Coronary artery (tissue), 2 donors: ENCODE measurements at places on chromosomes 12 and 14.

GRCh38 chr14:23551266-23552028, at the start of gene ZFHX2:
Gene ZFHX2 (minus strand): TSS chr14:23551765. CDS start chr14:23535325, 16,440 bp downstream.
- no peak for DNase-seq

GRCh38 chr14:54901380-54902142, 1.1 kb downstream of the GCH1 start:
- DNase-seq: no peak

DNA sequence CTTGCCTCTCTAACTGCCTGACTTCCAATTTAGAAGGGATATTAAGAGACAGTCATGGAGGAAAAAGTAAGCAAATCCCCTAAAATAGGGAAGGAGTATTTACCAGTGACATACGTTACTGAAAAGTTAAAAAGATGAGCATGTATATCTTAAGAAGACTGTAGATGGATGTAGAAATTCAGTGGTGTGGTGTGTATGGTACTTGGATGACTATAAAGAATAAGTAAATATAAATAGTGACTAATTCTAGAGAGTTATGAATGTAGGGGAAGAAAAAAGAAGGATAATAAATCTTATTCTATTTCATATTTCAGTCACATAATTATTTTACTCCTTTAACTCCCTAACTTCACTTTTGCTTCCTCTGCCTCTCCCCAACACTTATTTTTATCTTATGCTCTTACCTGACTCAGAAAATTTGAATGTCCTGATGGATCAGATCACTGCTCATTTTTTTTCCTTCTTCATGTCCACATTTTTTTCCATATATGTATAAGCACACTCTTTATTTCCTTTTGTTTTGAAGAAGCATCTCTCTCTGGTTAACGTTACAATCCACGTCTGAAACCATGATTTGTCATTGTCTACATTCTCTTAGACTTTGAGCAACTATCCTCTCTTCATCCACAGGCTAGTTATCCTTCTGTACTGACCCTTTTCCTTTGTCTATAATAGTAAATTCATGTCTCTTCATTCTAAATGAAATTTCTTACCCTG, 422.7 kb upstream of the SYT1 start:
- no peak for DNase-seq

DNA sequence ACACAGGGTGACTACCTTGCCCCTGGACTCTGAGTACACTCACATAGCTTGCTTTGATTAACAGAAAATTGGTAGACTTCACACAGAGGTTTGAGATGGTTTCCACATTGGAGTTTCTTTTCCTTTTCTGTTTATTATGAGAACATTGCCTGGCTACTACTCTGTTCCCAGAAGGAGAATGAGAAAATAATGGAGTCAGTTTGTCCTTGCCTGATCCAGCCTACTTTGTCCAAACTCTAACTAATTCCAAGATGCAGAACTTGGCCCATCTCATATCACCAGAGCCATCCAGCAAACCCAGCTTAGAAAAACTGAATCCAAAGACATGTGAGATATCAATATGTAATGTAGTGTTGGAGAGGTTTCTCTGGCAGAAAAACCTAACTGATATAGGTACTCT, 20.4 kb downstream of the TAS2R50 start:
- DNase-seq: no peak

DNA sequence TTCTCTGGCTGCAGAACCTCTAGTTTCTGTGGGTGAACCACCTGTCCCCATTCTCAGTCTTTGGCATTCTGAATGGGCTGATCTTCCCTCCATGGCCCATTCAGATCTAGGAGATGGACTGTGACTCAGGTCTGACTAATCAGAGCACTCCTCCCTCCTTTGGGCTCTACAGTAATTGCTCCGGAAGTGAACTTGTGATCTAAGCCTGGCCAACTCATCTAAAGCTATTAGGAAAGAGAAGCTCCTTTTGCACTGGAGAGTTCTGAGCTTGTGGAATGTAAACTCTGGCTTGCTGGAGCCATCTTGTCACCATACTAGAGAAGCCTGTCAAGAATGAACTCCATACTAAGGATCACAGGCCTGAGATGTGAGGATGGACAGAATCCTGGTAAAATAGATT, 168.2 kb downstream of the SUDS3 start:
- DNase-seq: no peak

DNA sequence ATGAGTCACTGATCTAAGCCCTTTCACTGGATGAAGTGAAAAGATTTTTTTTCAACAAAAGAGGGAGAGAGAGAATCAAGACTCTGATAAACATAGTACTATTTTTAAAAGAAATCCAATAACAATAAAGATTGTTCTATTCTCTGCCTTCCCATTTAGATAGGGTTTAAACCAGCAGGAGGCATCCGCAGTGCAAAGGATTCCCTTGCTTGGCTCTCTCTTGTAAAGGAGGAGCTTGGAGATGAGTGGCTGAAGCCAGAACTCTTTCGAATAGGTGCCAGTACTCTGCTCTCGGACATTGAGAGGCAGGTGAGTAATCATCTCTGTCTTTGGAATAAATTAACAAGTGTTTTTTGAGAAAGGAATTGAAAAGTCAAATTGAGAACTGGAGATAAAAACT, 124.9 kb downstream of the DERA start:
- no peak for DNase-seq

DNA sequence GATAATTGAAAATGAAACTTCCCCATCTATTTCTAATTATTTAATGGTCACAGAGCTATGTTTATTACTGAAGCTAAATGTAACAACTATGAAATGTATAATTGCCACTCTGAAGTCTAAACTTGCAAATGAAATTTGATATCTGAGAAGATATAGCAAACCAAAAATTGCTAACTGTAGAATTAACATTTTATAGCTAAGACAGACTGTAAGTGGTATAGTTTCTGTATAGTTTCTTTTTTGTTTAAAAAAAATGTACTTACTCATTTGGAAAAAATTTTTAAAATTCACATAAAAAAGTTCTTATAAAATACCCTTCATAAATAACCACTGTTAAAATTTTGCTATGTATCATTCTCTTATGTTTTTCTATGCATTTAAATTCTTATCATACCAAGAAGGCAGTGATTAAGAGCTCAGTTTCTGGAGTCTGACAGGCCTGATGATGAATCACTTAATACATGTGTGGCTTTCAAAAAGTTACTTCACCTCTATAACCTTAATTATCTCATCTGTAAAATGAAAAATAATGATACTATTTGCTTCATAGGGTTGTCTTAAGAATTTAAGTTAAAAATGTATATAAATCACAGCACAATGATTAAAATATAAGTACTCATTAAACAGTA, 214.7 kb upstream of the GARIN2 start:
- DNase-seq: no peak

DNA sequence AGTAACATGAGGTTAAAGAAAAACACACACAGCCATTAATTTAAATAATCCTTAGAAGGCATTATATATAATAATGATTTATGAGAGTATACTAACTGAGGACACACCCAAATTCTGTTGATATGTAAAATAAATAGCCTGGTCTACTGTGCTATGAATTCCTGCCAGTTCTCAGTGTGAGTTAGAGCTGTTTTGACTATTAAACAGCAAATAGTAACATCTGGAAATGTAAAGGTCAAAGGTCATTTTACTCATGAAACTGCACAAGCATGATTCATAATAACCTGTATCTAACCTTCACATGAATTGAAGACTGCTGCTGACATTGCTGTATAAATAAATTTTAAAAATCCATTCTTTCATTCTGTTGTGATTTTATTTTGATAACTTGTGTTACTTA, 966.7 kb downstream of the SLC6A15 start:
- no peak for DNase-seq

- DNase-seq: no peak
These were observed 3.0 kb upstream of the TMEM120B start for GRCh38 chr12:121709478-121709961.

DNA sequence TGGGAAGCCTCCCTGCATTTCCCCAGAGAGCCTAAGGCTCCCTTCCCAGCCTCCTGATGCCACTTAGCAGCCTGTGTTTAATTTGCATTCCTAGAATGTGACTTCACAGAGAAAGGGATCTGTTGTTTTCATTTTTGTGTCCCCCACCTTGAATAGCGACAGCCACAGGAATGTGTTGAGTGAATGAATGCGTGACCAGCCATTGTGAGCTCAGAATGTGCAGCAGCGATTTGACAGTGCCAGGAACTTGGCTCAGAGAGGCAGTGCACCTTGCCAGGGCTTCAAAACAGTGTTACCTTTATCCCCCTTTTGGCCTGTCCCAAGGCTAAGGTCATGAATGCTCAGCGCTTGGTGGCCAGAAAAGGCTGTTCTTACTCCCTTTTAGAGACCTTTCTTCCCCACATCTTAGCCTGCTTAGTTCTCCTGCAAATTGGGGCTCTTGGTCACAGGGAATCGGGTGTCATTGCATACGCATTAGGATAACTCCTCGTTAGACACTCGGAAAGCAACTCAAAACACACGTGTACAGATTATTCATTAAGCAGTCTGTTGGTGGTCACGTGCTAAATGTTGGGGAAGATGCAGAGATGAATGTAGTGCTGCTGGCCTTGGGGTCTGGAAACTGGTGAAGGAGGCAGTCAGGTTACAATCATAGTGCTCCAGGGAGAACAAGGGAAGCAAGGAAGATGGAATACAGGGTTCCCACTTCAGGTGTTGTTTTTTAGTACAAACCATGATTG, 9.8 kb downstream of the NTF3 start:
- DNase-seq: no peak

DNA sequence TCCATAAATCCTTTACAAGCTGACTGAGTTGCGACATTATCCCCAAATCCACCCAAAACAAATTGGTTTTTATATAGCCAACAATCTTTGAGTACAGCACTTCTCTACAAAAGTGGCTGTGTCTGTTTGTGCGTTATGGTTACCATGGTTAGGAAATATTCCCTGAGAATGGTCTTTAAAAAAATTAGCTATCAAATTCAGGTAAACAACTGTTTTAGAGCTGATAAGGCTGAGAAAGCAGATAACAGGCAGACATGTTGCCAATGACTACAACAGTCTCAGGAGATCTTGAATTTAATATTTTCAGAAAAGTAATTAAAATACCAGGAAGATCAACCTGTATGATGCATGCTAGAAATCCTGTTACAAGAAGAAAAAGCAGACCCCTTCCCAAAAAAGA, 248.0 kb downstream of the RASSF9 start:
- DNase-seq: no peak

GRCh38 chr12:67415473-67415872, 146.3 kb downstream of the CAND1 start:
- no peak for DNase-seq

- DNase-seq: no peak
These were observed 227.9 kb downstream of the TMEM132D start for GRCh38 chr12:129675947-129676346.

DNA sequence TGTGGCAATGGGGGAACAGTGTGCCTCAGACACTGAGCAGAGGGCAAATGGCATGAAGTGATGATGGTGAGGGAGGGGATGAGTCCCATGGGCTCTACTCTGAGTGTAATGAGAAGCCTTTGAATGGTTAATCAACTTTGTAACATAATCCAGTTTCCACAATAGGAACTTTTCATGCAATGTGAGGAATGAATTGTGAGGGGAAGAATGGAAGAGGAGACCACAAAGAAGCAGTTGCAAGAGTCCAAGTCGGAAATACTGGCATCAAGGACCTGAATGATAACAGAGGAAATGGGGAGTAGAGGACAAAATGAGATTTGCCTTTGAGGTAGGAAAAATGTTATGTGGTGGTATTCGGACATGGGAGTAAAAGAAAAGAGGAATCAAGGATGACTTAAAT, 476.9 kb upstream of the PRICKLE1 start:
- no peak for DNase-seq

DNA sequence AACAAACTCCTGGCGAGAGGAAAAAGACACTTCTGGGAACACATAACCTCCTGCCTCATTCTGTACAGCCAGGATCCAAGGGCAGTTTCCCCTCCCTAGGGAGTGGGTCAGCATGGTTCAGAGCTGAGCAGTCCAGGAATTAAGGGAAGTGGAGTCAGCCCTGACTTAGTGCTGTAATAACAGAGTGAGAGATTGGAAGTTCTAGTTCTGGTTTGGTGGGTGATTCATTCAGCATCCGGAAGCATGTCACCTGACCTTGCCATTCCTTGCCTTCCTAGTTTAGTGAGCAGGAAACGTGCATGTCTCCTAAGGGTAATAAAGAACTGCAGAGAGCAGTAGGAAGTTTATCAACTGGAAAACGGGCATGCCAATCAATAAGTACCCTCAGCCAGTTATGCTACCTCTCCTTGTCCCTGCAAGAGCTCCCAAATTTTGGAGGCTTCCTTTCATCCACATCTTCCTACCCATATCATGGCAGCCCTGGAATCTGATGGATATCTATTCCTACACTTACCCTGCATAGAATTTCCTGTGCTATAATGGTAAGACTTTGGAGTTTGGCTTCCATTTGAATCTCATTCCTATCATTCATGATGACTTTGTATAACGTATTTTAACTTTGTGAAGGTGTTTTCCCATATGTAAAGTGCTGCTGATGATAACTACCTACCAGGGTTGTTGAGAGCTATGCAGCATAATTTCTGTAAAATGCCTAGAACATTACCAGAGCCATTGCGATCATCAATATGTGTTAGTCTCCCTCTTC, 28.5 kb upstream of the MAGOHB start:
- DNase-seq: no peak

DNA sequence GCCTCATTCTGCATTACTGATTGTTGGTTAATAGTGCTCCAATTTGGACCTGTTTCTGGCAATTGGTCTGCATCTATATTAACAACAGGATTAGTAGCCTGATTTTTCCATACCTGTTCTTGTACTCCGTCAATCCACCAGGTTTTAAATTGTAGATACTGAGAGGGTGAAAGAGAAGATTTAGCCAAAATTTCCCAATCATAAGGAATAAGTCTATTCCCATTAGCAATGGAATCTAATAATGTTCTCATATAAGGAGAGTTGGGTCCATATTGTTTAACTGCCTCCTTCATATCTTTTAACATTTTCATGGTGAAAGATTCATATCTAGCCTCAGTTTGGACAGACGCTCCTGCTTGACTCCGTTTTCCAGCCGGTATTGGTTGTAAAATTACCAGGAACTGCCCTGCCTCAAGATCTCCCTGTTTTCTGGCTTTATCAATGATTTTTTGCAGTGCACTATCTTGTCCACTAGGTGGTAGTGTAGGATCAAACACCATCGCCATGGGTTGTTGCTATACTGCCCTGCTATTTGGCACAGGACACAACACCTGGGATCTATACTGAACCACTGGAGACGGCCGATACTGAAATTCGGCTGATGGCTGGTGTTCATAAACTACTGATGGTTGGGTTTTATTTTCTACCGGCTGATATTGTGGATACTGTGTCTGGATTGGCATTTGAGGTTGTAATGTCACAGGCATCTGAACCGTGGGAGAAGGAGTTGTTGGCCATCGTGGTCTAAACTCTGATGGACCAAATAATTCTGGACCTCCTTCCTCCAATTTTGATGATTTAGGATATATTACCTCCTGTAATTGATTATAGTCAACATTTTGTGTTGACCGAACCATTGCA, 25.2 kb downstream of the DHRS4L2 start:
- DNase-seq: no peak

DNA sequence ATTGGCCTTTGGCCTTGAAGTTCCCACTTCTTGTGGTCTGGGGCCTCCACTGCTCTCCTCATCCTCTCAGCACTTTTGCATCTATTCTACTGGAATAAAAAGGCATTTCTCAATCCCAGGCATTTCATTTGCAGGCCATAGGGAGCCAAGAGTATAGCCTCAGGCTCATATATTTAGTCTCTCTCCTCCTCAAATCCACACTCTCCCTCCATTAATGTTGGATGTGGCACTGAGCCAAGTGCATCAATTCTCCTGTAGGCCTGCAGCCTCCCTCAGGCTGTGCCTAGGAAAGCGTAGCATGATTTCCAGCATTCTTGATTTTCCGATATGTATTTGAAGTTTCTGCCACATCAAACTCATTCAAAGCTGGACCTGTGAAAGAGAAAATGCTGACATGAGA, 211.5 kb upstream of the CPNE8 start:
- DNase-seq: no peak
